Choroid plexus epithelial cell (primary cell): ENCODE measurements at places on chromosomes 2 and 18.

DNA sequence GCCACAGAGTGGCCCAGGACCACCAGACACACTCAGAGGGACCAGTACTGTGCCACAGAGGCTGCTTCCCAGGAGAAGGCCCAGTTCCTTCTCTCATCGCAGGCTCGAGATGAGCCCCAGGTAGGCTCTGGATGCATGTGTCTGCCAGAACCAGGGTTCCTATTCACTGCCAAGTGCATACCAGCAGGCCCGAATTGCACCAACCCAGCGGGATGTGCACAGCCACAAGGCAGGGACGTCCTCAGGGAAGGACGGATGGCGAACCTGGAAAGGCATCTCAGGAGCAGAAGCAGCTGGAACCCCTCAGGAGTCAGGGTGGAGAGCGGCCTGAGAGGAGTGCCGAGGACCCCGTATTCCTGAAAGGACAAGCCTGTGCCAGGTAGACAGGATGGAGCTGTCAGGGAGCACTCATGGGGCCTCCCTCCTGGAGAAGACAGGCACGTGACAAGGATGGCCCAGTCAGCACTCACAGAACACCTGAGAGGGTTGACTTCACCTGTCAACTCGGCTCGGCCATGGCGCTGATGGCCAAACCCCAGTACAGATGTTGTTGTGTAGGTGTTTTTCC lies 73.7 kb downstream of the PTGR3 start:
- DNase-seq, result no peak

- DNase-seq, result no peak
Measured at GRCh38 chr18:70672581-70672980, 383.7 kb downstream of the SOCS6 start.

GRCh38 chr2:54556621-54557121 lies 100.5 kb downstream of the SPTBN1 start:
- peak; percentile 77 for DNase-seq

DNA sequence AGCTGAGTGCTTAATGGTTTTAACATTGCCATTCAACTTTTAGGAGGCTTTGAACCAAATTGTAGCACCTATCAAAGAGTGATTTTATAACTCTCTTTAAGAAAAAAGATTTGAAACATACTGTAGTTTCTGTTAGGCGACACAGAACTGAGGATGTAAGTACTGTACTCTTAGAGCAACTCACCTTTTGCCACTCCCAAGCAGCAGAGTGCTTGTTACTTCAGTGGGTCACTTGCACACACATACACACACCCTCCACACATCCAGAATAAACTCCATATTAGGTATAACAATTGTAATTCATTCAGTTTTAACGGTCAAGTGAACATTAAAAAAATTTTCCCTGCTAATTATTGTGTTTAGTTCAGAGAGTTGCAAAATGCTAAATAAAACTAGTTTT lies 118.3 kb downstream of the CAMKMT start:
- no peak for DNase-seq

- DNase-seq, result no peak
Measured at GRCh38 chr2:155418753-155419152, 720.3 kb downstream of the KCNJ3 start.

DNA sequence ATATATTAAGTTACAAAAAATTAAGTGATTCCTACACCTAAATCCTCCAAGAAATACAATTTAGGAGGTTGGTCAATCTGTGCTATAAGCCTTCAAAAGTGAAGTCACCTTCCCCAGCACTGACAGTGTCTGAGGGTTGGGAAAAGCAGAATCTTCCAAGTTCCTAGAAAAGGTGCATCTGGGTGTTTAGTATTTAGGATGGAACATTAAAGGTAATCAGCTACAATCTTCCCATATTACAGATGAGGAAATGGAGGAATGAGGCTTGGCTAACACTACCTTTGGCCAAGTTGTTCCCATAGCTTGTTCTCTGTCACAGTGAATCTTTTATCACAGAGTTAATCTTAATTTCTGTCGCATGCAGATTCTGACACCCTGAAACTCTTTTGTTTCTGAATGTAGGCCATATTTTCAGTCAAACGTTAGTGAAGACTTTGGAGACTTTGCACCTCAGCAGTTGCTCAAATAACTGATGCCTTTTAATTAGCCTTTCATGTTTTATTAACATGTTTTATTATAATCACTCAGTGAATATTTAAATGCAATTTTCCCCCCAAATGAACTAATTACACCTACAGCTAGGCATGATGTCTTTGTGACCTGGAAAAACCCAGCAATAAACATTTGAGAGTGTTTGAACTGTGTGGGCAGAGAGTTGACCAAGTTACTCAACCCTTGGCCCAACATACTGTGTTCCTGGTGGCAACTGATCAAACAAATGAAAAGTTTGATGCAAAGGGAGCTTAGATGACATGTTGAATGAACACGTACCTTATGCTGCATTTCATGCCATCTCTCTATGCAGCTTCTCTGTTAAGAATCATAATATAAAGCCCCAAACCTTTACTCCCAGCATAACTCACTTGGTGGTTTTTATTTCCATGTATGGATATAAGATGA lies 17.6 kb downstream of the FN1 start:
- peak; percentile 68 for DNase-seq

GRCh38 chr2:234661175-234661574 lies 164.3 kb upstream of the ARL4C start:
- no peak for DNase-seq

- DNase-seq, result no peak
Measured at GRCh38 chr18:76121011-76121410, 374.0 kb downstream of the ZNF516 start.

GRCh38 chr2:121018136-121019061 lies 266.6 kb downstream of the TFCP2L1 start:
- DNase-seq, result peak; percentile 77

DNA sequence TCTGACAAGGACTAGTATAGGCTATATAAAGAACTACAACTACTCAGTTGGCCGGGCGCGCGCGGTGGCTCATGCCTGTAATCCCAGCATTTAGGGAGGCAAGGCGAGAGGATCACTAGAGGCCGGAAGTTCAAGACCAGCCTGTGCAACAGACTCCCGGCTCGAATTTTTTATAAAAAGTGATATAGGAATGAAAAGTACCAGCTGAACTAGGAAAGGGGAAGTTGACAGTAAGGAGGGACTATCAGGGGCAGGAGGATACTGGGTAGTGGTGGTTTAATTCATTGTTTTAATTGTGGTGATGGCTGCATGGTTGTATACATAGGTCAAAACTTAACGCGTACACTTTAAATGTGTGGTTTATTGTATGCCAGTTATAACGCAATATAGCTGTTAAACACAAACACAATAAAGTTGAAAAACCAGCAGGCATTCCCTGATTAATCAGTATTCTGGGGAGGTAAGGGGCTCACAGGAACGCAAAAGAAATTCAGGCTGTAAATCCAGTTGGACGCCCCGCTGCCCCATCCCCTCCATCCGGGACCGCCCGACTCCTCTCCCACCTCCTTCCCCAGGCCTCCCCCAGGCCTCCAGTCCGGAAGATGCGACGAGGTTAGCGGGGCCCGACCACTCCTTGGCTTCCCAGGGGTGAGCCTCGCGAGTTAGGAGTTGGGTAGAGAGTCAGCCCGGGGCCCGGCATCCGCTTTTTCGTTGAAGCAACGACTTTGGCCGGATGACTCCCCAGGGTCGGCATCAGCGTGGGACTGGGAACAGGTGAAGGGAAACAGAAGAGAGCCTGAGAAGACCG lies 746 bp upstream of the POLR1B start:
- DNase-seq, result peak; percentile 63

GRCh38 chr2:72719416-72719815 lies 106.4 kb downstream of the EXOC6B start:
- peak; percentile 61 for DNase-seq

- DNase-seq, result no peak
Measured at GRCh38 chr2:39735648-39736047, 43.4 kb downstream of the THUMPD2 start.

- peak; percentile 12 for DNase-seq
Measured at GRCh38 chr18:52340406-52341102, 557 bp downstream of the DCC start.

- DNase-seq, result peak; percentile 88
Measured at GRCh38 chr2:191656391-191656790, 21.5 kb upstream of the NABP1 start.

- DNase-seq, result peak; percentile 54
Measured at GRCh38 chr2:112938904-112939303, 27.9 kb downstream of the IL37 start.

GRCh38 chr2:121081701-121082100 lies 203.3 kb downstream of the TFCP2L1 start:
- no peak for DNase-seq

GRCh38 chr2:186201371-186201770 lies 284.7 kb upstream of the ZC3H15 start:
- DNase-seq, result peak; percentile 14

- DNase-seq, result no peak
Measured at GRCh38 chr2:190435031-190435670, 27.0 kb downstream of the MFSD6 start.

DNA sequence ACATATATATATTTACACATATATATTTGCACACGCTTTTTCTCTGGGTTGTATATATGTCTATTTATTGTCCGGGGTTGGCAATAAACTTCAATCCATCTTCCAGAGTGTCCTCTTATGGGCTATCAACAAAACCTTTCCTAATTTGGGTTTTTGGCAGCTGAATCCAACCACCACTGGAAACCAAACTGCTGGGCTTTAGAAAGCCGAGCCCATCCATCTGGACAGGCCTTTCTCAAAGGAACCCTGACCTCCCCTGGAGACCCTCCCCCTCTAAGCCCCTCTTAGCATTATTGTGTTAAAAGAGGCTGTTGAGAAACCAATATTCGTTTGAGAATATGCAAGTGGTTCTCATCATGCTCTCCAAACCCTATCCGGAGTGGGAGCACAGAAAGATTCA lies 153.6 kb downstream of the NRP2 start:
- DNase-seq, result no peak

- no peak for DNase-seq
Measured at GRCh38 chr2:175461839-175462238, 280.3 kb upstream of the ATP5MC3 start.

DNA sequence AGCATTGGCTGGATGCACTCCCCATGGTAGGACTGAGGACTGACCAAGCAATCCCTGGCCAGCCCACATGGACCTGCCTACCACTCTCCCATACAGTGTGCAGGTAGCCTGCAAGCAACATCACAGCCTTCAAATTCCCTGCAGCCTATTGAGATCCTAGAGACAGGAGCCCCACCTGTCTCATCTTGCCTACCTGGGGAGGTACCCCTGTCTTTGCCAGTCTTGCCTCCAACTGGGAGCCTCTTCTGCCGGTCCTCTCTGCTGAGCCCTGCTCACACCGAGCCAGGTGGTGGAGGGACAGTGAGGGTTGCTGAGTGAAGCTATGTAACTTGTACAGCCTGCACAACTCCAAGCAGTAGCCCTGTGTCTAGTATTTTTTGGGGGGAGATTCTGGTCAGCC lies 29.9 kb downstream of the TTC32 start:
- no peak for DNase-seq

DNA sequence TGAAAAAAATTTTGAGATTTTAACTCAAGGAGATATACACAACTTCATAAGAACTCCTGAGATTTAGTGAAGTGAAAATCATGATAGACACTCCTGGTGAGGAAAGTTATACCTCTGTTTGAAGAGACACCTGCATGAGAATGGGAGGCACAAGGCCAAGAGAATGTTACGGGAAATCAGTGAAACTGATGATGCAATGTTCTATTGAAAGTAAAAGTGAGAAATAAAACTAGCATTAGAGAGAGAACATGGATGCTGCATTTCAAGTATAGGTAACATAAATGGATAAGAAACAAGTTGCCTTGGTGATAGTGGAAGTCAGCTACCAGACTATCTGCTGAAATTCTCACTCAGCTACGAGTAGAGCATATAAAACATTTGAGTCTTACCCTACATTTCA lies 562.1 kb upstream of the FANCL start:
- no peak for DNase-seq

GRCh38 chr2:61620244-61621159 lies 82.3 kb upstream of the XPO1 start:
- DNase-seq, result peak; percentile 87

- DNase-seq, result no peak
Measured at GRCh38 chr18:79861687-79862086, 63.9 kb downstream of the KCNG2 start.

- DNase-seq, result no peak
Measured at GRCh38 chr2:48519593-48519992, 10.4 kb upstream of the STON1 start.

- DNase-seq, result no peak
Measured at GRCh38 chr2:19631871-19632270, 269.9 kb downstream of the TTC32 start.

DNA sequence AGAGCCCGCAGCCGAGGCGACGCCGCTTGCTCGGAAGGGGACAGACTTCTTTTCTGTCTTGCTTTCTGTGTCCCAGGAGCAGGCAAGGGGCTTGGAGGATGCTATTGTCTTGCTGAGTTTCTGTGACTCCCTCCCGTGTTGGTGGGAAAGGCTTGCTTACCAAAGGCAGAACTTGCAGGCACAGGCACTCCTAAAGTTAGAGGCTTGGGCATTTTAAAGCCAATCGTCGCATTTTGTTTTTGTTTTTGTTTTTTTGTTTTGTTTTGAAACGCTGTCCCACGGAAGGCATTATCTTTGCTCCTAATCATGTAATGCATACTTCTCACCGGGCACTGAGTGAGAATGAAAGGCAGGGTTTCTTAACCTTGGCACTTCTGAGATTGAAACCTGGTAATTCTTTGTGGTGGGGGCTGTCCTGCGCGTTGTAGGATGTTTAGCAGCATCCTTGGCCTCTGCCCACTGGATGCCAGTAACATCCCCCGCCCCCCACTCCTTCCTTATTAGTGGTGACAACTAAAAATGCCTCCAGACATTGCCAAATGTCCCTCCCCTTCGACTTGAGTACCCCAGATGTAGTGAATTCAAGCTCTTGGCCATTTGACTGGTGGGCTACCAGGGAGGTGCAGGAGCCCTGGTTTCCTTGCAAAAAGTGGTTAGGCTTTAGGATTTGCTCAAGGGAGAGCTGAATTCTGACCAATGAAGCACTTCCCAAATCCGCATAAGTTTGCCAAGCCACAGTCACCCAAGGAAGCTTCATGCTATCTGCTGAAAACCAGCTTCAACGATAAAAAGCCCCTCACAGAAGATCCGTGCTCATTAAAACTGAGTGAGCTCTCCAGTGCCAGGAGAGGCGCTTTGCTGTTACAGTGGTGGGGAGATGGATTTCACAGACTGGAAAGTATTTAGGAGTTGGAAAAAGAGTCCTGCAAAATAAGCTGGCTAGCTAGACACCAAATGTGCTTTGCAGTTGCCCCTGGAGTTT lies 1.2 kb downstream of the ANTXR1 start:
- DNase-seq, result peak; percentile 64

DNA sequence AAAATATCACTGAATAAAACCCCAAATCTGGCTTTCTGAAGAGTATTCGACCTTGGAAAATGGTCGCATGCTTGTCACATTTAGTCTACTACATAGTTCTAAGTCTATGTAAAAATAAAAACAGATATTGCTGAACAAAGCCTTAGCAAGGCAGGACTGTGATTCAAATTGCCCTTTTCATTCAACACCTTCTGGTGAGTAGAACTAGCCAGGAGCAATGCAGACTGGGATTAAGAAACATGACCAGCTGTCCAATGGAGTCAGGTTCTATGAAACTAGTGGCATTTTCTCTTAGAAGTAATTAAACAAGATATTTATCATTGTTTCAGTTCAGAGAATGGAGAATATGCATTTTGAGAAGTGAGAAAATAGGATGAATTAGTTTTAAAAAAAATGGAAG lies 1260.5 kb upstream of the ACVR2A start:
- no peak for DNase-seq
